ENCODE measurements at places on chromosomes 16 and 17.

DNA sequence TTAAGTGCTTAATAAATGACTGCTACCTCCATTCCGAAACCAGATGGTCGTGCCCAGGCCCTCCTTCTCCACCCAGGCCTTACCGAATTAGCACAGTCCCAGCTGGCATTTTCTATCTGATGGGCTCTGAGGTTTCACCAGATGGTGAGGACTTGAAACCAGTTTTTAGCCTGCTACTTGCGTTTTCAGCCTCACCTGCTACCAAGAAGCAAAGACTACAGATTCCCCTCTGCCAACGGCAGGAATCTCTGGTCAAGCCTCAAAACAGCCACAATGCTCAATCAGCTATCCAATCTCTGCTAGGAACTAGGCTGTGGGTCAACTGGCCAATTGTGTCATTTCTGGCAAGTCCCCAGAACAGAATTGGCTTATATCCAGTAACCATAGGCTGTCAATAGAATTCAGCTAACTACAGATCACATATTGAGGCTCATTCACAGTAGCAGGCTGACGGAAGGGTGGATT, 11.7 kb downstream of the PECAM1 start:
- DNase-seq = no peak

DNA sequence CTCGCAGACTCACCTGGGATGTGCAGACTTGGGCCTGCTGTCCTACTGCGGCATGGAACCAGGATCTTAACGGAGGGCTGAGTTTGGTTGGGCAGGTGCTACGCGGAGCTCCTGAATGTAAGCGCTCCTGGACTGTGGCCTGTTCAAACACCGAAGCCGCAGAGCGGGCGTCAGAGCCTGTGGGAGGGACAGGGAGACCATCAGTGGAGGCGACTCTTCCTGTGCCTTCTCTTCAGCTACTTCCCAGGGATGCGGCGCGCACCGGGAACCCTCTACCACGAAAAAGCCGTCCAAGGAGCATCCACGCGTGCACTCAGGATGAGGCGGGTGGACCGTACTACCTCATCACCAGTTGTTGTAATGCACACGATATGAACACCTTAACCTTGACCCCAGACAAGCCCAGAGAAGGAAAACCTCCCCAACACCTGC, 2.0 kb downstream of the USP36 start:
- peak; percentile 79 for DNase-seq

DNA sequence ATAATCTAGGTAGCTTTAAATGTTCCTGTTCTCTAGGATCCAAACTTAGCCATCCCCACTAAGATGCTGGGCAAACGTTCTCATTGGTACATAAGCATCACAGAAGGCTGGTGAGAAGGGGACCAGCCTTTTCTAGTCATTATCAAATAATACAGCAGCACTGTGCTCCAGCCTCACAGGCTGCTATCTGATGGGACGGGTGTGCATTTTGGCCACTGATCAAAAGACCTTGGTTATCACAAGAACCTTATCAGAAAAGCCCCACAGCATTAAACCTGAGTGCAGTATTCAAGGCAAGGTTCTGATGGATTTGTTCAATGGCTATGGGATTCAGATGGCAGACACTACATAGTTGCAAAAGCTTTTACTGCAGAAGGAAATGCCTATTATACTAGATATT, 19.1 kb upstream of the KPNB1 start:
- DNase-seq = no peak

DNA sequence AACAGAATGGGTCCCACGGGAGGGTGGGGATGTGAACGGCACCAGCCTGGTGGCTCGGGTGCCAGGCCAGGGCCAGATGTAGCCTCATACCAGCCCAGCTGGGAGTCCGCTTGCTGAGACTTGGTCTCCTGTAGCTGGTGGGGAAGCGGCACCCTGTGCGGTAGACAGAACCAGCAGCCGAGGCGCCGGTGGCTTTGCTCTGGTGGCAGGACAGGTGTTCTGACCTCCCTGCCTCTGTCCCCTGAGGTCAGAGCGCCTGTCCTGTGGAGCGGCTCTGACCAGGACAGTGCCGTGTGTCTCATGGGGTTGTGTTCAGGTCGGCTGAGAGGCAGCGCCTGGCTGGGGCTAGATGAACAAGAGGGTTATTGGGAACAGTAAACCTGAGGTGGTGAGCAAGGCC, 20.1 kb downstream of the RAB40C start:
- no peak for DNase-seq

GRCh38 chr16:76947749-76948148, 243.2 kb upstream of the MON1B start:
- DNase-seq = no peak

DNA sequence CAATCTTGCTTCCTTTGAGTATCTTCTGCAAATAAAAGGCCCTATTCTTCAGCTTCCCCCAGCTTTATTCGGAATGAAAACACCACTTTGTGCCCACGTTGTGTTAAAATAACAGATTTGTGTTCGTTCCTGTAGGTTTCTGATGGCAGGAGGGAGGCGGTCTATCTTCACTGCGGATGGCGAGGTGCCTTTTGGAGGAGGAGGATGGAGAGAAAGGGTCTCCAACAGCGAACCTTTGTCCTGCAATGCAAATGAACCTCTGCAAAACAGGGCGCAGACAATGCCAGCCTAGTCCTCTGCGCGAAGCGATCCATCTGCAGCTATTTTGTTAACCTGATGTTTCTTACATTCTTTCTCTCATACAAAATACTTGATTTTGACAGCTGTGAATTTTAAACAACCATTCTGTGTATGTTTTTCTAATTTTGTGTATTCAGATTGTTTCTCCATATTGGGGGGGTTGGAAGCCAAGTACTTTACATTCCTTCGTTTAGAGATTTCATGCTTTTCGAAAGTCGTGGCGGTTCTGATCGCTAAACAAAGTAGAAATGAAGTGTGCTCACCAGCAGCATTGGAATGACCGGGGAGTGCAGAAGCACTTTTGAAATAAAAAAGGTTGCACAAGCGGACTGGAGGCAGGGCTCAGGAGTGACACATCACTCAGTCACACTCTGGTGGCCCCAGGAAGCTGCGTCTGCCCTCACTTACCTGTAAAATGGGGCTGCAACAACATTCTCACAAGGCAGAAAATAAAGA, 279.0 kb upstream of the IRX5 start:
- no peak for DNase-seq

DNA sequence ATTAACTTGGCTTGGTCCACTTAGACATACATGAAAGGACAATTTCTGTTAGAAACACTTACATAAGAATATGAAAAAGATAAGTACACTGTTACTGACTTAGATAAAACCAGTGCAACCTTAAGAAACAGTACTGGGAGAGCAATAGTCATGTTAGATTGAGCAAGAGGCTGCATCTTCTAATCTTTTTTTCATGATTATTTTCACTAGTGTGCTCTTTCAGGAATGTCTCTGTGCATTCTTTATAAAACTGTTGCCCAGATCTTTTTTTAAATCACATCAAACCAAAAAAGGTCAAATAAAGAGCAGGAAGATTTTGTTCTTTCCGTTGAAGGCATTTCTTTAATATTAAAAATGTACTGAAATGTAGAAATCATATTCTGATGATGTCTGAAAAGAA, 100.7 kb upstream of the AXIN2 start:
- no peak for DNase-seq

GRCh38 chr16:21600031-21600773, 825 bp downstream of the METTL9 start:
- peak; percentile 26 for DNase-seq

GRCh38 chr17:78032166-78032565, 73.7 kb downstream of the TNRC6C start:
- DNase-seq = no peak

DNA sequence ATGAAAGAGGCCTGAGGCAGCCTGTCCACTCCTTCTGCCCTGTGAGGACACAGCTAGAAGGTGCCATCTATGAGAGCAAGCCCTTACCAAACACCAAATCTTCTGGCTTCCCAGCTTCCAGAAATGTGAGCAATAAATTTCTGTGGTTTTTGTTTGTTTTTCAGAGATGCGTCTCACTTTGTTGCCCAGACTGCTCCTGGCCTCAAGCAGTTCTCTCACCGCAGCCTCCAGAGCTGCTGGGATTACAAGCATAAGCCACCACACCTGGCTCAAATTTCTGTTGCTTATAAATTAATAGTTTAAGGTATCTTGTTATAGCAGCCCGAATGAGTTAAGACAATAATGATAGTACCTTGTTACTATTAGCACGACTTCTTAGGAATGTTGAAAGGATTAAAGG, 12.5 kb upstream of the SLC16A11 start:
- no peak for DNase-seq

GRCh38 chr16:12191102-12191501, 214.6 kb downstream of the SNX29 start:
- DNase-seq = no peak
